T-cell (primary cell): ENCODE measurements at places on chromosomes 2 and 18. TPM values are rescaled to one million over a fixed set of nuclear protein-coding genes. Genes with fewer than 3 reads are reported as not detected.
A peak's percentile ranks its signal among the peaks of the same experiment; 100 is the strongest.

- H3K27me3 ChIP-seq: no peaks in the 10 kb centered on the region
- no peak overlapping the region for H3K27ac ChIP-seq
- no peak overlapping the region for H3K4me3 ChIP-seq
- peaks cover 15% of the 10 kb centered on the region for H3K36me3 ChIP-seq
These were observed 78.5 kb downstream of the UGGT1 start for GRCh38 chr2:128169497-128169896.

DNA sequence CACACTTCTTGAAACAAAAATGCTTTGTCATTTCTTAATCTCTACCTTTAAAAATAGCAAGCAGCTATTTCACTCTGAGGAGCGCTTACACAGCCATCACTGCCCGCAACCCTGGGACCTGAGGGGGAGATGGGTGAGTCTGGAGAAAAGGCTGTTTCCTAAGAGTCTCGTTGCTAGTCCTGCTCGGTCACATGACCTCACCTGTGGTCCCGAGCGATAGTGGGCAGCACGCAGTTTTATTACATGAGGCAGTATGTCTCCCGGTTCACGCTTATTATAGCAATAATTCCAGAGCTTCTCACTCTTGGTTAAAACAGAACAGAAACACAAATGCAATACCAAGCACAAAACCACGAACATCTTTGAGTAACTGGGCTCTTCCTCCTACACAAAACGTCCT is 105.3 kb downstream of the ZNF516 start:
- H3K27me3 ChIP-seq: peaks cover 14% of the 10 kb centered on the region
- H3K4me1 ChIP-seq: peaks cover 33% of the 10 kb centered on the region
- no peak overlapping the region for H3K4me3 ChIP-seq
- no peak overlapping the region for H3K27ac ChIP-seq
- DNase-seq: no peak

- H3K4me3 ChIP-seq: no peak overlapping the region
- H3K36me3 ChIP-seq: no peaks in the 10 kb centered on the region
- no peaks in the 10 kb centered on the region for H3K4me1 ChIP-seq
- peaks cover 2% of the 10 kb centered on the region for H3K27me3 ChIP-seq
- no peak for DNase-seq
These were observed 36.7 kb downstream of the TMEM37 start for GRCh38 chr2:119468154-119468955.

DNA sequence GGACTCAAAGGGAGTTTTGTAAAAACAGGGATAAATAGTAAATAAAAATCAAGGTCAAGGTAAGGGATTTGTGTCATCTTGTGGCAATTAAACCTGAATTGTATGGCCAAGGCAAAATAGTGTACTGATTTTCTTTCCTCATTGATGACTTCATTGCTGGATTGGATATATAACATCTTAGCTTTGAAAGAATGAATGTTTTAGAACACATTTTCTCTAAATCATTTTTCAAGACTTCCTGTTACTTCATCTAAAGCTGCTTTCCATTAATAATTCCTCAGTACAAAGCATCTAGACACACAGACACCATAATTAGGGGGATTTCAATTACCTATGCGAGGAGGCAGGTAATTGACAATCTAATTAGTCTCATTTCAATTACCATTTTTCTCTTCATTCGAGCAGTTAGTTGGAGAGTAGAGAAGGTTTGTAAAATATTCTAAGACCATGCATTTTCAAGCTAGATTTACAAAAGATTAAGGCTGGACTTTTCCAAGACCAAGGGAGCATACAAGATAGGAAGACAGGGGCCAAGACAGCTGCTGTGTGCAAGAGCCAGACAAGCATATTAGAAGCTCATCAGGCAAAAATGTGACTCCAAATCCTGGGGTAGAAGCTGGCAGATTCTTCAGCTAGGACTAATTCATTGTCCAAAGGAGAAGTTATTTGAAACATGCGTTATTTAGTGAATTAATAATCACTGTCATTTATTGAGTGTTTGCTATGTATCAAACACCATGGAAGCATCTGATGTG is 253.6 kb downstream of the EPHA4 start:
- H3K36me3 ChIP-seq: no peaks in the 10 kb centered on the region
- no peaks in the 10 kb centered on the region for H3K27me3 ChIP-seq
- DNase-seq: no peak
- H3K27ac ChIP-seq: no peak overlapping the region
- H3K4me3 ChIP-seq: no peak overlapping the region

GRCh38 chr2:99688699-99689098 is 198.9 kb upstream of the REV1 start:
- no peaks in the 10 kb centered on the region for H3K27me3 ChIP-seq
- H3K4me3 ChIP-seq: no peak overlapping the region
- no peaks in the 10 kb centered on the region for H3K36me3 ChIP-seq
- DNase-seq: no peak
- H3K4me1 ChIP-seq: no peaks in the 10 kb centered on the region

DNA sequence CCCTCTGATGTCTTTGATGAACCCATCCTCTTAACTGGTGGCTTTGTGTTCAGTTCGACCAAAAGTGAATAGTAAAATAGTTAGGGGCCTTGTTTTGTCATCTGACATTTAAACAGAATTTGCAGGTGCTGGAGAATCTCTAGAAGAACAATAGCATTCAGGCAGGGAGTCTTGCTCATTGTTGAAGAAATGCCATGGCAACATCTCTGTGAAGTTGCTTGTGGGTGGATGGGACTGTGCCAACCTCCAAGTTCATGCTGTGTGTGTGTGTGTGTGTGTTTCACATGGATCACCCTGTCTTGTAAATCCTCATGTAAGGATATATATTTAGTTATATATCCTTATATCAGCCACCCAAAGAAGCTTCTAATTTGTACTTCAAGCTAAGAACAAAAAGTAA is 66.7 kb downstream of the SKA1 start:
- no peaks in the 10 kb centered on the region for H3K4me1 ChIP-seq
- H3K36me3 ChIP-seq: no peaks in the 10 kb centered on the region
- no peak overlapping the region for H3K27ac ChIP-seq
- no peaks in the 10 kb centered on the region for H3K27me3 ChIP-seq
- no peak for DNase-seq
- no peak overlapping the region for H3K4me3 ChIP-seq

GRCh38 chr2:111007757-111008688 is 112.7 kb upstream of the BCL2L11 start:
- no peak overlapping the region for H3K27ac ChIP-seq
- H3K4me3 ChIP-seq: no peak overlapping the region
- H3K27me3 ChIP-seq: no peaks in the 10 kb centered on the region
- peaks cover 12% of the 10 kb centered on the region for H3K4me1 ChIP-seq
- DNase-seq: no peak

- no peaks in the 10 kb centered on the region for H3K27me3 ChIP-seq
- no peak within 1 kb of the TSS for H3K27ac ChIP-seq
- peak within 1 kb of the TSS; percentile 97 for H3K4me3 ChIP-seq
- H3K36me3 ChIP-seq: no peaks in the 10 kb centered on the region
- no peak for DNase-seq
These were observed at the start of gene BCL11A for GRCh38 chr2:60553495-60554073. Gene BCL11A, minus strand, starts transcription at chr2:60553654. Its CDS starts 384 bp downstream, at chr2:60553270.

DNA sequence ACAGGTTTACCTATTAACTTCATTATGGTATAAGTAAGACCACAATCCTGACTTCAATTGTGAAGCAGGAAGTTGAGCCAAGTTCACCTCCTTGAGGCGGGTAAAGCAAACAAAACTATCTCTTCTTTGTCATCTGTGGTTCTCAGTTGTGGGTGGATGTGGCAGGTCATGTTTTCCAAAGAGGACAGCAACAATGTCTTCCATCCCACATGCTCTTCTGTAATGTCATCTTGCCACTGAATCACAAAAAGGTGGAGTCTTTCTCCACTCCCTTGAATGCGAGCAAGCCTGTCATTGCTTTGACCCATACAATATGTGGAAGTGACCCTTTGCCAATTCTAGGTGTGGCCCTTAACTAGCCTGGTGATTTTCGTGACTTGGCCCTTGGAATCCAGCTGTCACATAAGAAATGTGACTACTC is 98.7 kb downstream of the GRB14 start:
- H3K27ac ChIP-seq: no peak overlapping the region
- H3K4me1 ChIP-seq: no peaks in the 10 kb centered on the region
- no peak for DNase-seq
- no peaks in the 10 kb centered on the region for H3K27me3 ChIP-seq
- no peaks in the 10 kb centered on the region for H3K36me3 ChIP-seq

- no peak for DNase-seq
- no peak overlapping the region for H3K4me3 ChIP-seq
- H3K4me1 ChIP-seq: no peaks in the 10 kb centered on the region
- no peaks in the 10 kb centered on the region for H3K36me3 ChIP-seq
- no peak overlapping the region for H3K27ac ChIP-seq
These were observed 234.9 kb upstream of the CDH2 start for GRCh38 chr18:28411806-28412205.

GRCh38 chr2:144825331-144826020 is 305.6 kb upstream of the ZEB2 start:
- no peaks in the 10 kb centered on the region for H3K4me1 ChIP-seq
- no peak for DNase-seq

GRCh38 chr2:214139630-214140284 is 271.1 kb upstream of the VWC2L start:
- no peaks in the 10 kb centered on the region for H3K4me1 ChIP-seq
- no peaks in the 10 kb centered on the region for H3K27me3 ChIP-seq
- H3K4me3 ChIP-seq: no peak overlapping the region
- DNase-seq: no peak
- no peaks in the 10 kb centered on the region for H3K36me3 ChIP-seq

GRCh38 chr2:127425540-127426490 is 7.6 kb downstream of the PROC start:
- DNase-seq: no peak
- no peaks in the 10 kb centered on the region for H3K4me1 ChIP-seq
- H3K27me3 ChIP-seq: peaks cover 62% of the 10 kb centered on the region
- no peak overlapping the region for H3K27ac ChIP-seq
- peaks cover 4% of the 10 kb centered on the region for H3K36me3 ChIP-seq

The MC2R gene
- not detected for total RNA-seq

The SCLY gene
- total RNA-seq: 19.2 TPM

The DSC2 gene
- not detected for total RNA-seq

The AQP12B gene
- not detected for total RNA-seq

The SPC25 gene
- total RNA-seq: 0.83 TPM

The MAP3K20 gene
- total RNA-seq: 1.2 TPM

The AQP12A gene
- not detected for total RNA-seq

The YWHAQ gene
- 139 TPM for total RNA-seq

The CCDC141 gene
- total RNA-seq: 26.3 TPM
